GM23338 (cell line): ENCODE measurements at places on chromosomes 5 and 9.

GRCh38 chr5:10702040-10702629 is 58.9 kb downstream of the DAP start:
- no peak for DNase-seq

- DNase-seq: no peak
Observed at GRCh38 chr9:138120072-138120471, 242.5 kb downstream of the CACNA1B start.

DNA sequence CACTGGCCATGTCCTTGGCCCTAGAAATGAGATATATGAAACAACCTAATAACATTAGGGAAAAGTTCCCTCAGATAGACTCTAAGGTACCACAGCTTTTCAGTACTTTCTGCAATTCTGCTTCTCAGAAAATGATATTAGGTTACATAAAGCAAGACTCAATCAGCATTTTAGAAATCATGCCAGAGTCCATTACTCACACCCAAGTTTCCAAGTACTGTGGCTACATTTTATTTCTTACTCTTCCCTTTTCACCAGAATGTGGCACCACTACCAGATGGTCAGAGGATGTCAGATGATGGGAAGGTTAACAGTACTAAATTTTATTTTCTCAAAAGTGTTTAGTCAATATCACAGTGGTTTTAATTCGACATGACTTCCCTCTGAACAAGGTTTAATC is 217.2 kb downstream of the MLLT3 start:
- no peak for DNase-seq

DNA sequence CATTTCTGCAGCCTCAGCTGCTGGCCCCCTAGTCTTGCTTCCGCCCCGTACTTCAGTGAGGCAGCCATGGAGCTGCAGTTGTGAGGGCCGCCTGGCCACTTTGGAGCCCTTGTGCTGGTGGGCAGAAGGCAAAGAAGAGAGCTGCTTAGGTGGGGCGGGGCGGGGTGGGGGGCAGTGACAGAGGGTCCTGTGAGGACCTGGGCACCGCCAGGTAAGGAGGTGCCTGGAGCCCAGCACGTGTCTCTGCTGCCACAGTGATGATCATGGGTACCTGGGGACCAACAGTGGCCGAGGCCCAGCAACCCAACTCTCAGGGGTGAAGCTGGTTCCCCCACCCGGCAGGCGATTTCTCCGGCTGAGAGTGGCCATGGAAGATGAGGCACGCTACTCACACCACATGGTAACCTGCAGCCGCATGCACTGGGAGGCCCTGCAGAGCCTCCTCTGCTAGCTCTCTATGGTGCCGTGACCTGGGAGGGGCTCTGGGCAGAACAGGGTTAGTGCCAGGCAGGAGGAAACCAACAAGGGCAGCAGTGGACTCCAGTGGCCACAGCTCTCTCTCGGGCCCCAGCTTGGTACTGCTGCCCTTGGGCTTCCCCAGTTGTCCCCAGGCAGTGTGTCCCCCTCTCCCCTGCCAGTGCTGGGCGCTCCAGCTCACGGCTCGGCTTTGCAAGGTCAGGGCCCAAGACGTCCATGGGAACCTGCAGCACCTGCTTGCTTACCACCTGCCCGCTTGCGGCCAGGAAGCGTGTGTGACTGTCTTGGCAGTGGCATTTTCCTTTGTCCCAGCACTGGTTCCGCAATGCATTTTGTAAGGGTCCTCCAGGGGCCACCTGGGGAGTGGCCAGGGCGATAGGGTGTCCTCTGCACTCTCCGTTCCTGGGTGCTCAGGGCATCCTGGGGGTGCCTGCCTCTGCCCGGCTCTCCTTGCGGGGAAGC is 24.0 kb downstream of the NDUFS6 start:
- no peak for DNase-seq

DNA sequence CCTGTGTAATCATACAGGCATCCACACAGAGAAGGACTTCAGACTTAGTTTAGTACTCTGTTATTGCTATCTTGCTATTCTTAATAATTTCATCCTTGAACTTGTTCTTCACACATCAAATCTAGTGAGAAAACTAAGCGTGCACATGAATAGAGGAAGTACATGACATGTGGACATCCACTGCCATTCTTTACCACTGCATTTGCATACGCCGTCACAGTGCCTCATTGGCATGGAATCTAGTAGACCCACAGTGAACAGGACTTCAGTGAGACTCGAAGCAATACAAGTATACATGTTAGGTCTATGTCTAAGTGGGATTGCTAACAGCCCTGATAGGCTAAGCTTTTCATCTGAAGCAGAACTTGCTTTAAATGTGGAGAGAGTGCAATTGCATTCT is 592.1 kb downstream of the TLE4 start:
- DNase-seq: no peak

- DNase-seq: no peak
Observed at GRCh38 chr5:177514541-177514940, 2.2 kb downstream of the DDX41 start.

DNA sequence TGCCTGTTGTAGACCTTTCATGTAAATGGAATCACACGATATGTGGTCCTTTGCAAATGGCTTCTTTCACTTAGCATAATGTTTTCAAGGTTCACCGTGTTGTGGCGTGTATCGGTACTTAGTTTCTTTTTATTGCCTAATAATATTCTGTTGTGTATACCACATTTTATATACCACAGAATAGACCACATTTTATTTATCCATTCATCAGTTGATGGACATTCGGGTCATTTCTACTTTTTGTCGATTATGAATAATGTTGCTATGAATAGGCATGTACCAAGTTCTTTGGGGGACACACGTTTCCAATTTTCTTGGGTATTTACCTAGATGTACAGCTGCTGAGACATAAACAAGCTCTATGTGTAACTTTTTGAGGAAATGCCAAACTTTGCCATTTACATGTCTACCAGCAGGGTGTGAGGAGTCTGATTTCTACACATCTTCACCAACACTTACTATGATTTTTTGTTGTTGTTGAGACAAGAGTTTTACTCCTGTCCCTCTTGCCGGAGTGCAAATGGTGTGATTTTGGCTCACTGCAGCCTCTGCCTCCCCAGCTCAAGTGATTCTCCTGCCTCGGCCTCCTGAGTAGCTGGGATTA is 144.7 kb downstream of the RGS3 start:
- DNase-seq: no peak

- DNase-seq: no peak
Observed at GRCh38 chr9:4106760-4107143, 193.1 kb downstream of the GLIS3 start.

GRCh38 chr5:138807182-138807581 is 54.0 kb downstream of the CTNNA1 start:
- DNase-seq: no peak

DNA sequence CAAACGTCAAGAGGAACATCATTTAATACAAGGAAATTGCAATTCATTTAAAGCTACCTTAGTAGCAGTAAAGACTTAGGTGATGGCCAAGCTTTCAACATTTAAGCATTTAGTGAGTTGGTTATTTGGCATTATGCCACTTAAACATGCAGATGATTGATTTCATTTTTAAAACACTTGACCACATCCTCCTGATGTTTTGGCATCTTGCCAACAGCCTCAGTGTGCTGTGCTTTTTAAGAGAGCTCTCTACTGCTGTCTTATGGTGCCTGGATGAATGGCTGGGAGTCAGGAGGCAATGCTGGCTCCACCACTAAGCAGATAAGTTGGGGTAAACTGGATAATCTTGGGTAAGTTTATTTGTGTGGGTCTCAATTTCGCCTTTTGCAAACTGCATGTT is 364.5 kb downstream of the MAN2A1 start:
- peak; percentile 20 for DNase-seq

- no peak for DNase-seq
Observed at GRCh38 chr9:114115654-114116125, 16.6 kb upstream of the KIF12 start.

- no peak for DNase-seq
Observed at GRCh38 chr5:38500573-38501260, 55.7 kb downstream of the LIFR start.

DNA sequence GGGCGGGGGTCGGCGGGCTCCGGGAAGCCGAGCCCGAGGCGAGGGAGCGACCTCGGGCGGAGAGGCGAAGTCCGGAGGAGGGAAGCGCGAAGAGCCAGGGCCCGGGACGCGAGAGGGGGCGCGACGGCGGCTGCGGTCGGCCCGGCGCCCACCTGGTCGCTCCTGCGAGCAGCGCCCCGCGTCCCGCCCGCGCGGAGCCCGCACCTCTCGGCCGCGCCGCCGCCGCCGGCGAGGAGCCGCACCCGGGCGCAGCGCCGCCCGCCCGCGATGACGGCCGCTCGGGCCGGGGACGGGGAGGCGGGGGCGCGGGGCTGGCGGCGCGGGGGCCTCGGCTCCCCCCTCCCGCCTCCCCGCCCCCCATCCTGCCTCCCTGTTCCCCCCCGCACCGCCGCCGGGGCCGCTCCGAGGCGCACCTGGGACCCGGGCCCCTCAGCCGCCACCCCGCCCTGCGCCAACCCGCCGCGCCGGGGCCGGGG is 2.6 kb downstream of the NR5A1 start:
- peak; percentile 41 for DNase-seq

GRCh38 chr5:83337453-83338035 is 134.0 kb upstream of the VCAN start:
- no peak for DNase-seq

- no peak for DNase-seq
Observed at GRCh38 chr5:142758062-142758795, 11.9 kb upstream of the ARHGAP26 start.

DNA sequence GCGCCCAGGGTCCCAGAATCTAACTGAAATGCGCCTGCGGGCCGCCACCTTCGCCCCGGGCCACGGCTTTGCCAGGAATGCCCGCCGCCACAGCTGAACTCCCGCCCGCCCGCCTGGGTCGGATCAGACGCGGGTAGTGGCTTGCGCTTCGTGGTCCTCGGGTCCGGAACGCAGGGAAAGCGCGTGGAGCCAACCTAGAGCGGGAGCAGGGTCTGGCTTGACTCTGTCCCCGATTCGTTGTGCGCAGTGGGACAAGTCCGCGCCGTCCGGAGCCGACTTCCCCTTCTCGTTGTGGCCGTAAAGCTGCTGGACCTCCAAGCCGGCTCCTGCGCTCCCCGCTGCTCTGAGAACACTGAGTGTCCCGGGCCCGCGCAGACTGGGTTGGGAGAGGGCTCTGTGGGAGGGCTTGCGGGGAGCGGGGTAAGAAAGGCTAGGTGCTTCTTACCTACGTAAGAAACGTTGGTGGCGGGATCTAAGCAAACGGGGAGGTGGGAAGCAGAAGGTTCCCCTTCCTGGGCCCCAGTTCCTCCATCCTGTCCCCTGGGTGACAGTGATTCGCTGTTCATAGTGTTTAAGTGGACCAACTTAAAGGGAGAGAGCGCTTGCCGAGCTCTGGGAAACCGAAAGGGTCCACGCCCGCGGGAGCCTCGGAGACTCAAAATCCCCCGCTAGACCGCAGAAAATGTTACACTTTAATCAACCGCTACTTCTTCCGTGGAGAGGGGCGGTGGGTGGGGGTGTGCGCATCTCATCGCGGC is 4.4 kb upstream of the FOXE1 start:
- DNase-seq: peak; percentile 47

DNA sequence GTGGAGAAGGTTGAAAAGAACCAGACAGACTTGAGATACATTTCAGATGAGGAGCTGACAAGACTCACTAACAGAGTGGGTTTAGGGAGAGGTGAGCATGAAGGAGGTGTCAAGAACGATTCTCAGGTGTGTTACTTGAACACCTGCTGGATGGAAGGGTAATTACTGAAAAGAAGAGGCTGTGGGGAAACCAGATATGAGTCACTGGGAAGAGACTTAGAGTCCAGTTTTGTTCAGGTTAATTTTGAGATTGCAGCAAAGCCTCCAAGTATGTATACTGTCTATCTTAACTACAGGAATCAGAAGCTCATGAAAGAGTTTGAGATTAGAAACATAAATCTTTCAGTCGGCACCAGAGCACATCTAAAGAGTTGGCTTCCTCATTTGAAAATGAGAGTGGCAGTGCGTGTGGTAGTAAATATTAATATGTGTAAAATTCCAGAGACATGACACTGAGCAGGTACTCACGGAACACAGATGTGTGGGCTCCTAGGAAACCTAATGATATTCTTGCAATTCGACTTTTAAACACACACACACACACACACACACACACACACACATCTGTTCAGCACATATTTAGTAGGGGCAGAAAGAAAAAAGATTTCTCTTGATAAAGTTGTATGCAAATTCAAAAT is 197.1 kb downstream of the CDH18 start:
- no peak for DNase-seq

- no peak for DNase-seq
Observed at GRCh38 chr9:84166891-84167290, 173.7 kb downstream of the SLC28A3 start.

DNA sequence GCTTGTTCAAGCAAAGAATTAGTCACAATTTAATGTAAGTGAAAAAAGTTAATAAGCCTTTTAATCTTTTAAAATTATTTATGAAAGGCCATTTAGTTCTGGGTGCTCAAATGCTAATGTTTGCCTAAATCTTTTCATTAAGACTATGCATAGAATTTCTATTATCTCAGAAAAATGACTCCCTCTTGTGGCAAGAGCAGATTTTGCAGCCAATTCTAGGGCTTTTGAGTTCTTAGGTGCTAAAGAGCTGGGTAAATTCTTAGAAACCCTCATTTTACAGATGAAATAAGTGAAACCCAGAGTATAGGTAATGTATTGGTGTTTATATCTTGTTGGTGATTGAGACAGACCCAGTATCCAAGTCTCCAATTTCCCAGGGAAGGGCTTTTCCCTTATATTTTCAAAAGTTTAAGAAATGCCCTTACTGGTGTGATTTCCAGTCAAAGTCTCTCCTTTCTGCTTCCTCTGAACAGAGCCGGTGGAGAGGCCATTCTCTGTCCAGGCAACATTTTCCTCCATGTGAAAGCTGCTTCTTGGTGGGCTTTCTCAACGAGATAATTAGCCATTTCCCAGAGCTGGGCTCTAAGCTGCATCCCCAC is 24.1 kb upstream of the PCSK5 start:
- DNase-seq: peak; percentile 81

GRCh38 chr9:23779220-23779619 is 46.8 kb downstream of the ELAVL2 start:
- peak; percentile 66 for DNase-seq
